ENCODE measurements at places on chromosomes 5 and 9.

GRCh38 chr5:100772548-100772947, 130.5 kb downstream of the ST8SIA4 start:
- no peak for DNase-seq

GRCh38 chr9:12698986-12699385, 5.8 kb downstream of the TYRP1 start:
- DNase-seq, result no peak

DNA sequence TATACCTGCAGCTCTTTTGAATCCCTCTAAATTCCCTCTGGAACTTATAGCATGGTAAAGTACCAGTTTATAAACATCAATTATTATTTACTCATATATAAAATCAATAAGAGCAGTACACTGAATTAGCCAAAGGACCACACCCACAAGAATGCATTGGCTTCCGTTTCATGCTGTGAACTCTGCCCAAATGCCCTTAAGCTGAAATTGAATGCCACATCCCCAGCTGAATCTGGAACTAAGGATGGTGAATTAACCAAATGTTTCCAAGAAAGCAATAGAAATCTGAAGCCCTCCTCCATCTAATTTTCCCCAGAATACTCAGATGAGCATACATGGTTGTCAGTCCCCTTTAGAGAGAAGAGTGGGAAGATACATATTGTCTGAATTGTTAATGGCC, 436.4 kb upstream of the FTMT start:
- DNase-seq, result no peak

- DNase-seq, result no peak
Observed at GRCh38 chr5:142901476-142902185, 131.5 kb downstream of the ARHGAP26 start.

DNA sequence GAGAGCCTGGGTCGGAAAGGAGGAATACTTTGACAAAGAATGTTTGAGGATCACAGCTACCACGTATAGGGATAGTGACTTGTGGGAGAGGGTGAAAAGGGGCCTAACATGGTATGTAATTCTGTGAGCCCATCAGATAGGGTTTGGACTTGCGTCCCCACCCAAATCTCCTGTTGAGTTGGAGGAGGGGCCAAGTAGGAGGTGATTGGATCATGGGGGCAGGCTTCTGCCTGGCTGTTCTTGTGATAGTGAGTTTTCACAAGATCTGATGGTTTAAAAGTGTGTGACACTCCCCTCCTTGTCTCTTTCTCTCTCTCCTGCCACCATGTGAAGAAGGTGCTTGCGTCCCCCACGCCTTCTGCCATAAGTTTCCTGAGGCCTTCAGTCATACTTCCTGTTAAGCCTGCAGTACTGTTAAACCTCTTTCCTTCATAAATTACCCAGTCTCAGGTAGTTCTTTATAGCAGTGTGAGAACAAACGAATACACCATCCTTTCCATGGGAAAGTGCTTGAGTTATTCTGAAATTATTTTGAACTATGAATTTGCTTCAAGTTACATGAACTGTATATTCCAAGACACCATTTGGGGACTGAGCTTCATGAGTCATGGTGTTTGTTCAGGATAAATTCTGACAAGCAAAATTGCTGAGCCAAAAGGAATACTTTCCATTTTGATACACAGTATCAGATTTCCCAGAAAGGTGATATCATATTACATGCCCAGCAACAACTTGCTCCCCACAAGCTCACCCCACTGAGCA, 68.8 kb upstream of the SSBP2 start:
- no peak for DNase-seq

- DNase-seq, result no peak
Observed at GRCh38 chr9:4689021-4689420, 9.7 kb downstream of the CDC37L1 start.

- DNase-seq, result no peak
Observed at GRCh38 chr9:131735238-131736128, 4.4 kb downstream of the RAPGEF1 start.

DNA sequence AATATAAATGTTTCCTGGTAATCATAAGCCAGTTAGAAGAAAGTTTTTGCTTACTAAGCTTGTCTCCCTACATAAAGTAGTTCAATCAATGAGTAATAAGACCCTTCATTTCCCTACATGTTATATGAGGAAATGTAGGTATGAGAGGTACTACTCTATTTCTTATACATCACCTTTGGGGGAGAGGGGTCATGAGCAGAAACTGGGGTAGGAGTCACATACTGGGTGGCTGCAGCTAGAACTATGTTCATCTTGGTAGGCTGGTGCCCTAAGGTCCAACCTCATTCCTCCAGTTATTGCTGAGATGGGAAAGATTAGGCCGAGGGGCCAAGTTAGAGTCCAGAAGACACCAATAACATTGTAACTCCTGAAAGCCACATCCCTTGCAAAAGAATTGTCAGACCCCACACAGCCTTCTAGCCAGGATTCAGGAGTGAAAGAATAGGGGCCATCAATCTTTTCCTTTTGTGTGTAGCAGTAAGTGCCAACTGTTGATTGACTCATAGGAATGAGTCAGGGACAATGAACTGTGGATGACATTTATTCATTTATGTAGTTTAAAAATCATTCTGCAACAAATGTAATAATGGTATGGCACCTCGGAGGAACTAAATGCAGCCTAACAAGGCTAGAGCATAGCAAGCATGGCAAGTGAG, 21.6 kb upstream of the SREK1 start:
- no peak for DNase-seq

GRCh38 chr9:114852050-114852594, 46.3 kb upstream of the TNFSF15 start:
- no peak for DNase-seq

- no peak for DNase-seq
Observed at GRCh38 chr5:161273410-161273809, 273.1 kb downstream of the GABRB2 start.

DNA sequence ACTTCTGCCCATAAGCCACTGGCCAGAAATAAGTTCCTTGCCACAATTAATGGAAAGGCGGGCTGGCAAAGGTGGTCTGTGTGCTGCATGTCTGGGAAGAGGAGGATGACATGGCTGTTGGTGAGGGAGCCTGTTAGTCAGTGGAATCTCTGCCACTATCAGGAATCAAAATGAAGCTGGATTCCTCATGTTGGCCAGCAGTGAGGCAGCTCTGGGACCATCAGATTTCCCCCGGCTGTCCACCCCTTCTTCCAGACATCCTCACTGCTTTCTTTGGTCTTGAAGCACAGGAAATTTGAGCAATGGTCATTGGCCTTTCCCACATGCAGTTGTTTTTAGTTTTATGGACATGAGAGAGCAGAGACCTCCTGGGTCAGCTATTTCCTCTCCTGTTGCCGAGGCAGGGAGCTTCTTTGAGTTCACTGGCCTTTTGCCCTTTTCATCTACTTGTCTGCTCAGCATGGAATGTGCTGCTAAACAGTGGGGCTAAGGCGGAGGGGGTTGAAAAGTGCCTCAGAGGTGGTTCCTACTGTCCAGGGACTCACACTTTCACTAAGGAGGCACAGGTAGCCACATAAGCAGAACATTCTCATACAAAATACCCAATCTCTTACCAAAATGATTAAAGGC, 34.8 kb upstream of the NEURL1B start:
- DNase-seq, result no peak

GRCh38 chr9:15936306-15936921, 383.6 kb downstream of the CCDC171 start:
- no peak for DNase-seq

DNA sequence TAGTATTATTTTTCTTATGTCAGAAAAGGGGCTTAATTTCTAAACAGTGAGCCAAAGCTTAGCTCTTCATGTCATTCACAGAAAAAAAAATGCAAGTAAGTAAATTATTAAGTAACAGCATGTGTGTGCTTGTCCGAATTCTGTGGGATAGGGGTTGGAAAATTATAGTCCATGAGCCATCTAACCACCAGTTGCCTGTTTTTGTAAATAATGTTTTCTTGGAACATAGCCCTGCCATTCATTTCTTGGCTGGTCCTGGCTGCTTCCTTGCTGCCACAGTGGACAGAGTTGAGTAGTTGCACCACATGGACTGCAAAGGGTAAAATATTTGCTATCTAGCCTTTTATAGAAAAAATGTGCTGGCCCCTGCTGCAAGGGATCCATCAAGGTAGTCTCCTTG, 513.7 kb upstream of the WWC1 start:
- DNase-seq, result no peak

GRCh38 chr9:116087751-116088194, 65.8 kb upstream of the PAPPA start:
- DNase-seq, result no peak

DNA sequence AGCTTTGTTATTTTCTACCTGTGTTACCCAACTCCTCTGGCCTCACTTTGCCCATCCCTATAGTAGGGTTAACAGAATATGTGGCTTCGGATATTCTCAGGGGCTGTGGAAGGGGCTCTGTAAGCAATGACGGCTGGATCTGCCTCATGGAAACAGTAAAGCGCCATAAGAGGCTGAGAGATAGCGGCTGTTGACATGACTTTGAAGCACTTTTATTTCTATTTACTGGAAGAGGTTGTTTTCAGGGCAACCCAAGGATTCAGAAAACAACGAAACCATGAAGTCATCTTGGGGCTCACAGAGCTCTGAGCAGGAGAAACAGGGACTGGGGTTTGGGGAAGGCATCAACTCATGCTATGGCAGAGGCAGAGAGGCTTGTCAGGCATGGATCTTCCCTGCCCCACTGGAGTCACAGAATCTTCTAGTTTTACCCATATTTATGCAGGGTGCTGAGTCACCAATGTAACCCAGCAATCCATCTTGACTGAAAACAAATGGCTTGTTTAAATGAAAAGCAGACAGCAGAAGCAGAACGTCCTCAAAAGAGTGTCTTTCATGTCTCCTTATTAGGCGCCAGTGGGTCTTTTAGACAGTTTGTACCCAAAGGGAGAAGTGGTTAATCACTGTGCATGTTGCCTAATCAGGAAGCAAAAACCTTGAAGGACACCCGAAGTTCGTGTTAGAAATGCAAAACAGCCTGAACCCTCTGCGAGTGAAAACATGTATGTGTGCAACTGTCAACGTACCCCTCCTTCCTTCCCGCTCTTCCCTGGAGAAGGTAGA, 113.0 kb downstream of the COL23A1 start:
- DNase-seq, result no peak

DNA sequence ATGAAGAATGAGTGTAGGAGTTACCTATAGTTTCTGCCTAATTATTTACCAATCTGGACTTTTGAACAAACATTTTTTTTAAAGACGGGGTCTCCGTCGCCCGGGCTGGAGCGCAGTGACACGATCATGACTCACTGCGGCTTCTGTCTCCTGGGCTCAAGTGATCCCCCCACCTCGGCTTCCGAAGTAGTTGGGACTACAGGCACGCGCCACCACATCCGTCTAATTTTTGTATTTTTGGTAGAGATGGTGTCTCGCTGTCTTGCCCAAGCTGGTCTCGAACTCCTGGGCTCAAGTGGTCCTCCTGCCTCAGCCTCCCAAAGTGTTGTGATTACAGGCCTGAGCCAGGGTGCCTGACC, 1.5 kb downstream of the CTNNA1 start:
- DNase-seq, result no peak

DNA sequence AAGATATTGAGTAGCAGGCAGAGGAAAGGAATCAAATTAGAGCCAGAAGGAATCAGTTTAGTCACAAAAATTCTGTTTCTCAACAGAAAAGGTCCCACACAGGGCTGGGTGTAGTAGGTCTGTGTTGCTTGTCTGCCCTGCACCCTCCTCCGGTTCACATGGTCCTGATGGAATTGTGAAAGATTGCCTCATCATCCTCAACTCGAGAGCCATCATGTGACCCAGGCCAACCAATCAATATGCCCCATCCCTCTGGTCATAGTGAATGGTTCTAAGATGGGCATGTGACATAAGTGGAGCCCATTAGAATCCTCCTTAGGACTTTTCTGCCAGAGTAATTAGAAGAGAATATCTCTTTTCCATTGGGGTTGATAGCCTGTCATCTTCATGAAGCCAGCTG, 56.7 kb upstream of the RAD23B start:
- DNase-seq, result no peak

DNA sequence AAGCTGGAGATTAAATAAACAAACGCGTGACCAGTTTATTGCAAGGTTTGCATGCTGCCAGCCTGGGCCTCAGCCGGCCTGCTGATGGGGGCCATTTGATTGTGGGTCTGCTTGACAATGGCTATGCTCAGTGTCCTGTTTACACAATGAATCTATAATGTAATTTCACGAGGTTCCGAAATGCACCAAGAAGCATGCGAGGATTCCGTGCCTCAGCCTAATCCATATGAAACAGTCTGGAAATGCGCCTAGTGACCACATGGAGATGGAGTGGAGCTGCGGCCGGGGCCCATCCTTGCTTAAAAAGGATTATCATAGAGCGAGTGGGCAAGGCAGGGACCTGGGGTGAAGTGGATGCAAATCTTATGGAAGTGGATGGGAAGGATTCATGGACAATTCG, 382.4 kb downstream of the CDK5RAP2 start:
- no peak for DNase-seq

- no peak for DNase-seq
Observed at GRCh38 chr9:121598965-121599871, 52.2 kb upstream of the DAB2IP start.

DNA sequence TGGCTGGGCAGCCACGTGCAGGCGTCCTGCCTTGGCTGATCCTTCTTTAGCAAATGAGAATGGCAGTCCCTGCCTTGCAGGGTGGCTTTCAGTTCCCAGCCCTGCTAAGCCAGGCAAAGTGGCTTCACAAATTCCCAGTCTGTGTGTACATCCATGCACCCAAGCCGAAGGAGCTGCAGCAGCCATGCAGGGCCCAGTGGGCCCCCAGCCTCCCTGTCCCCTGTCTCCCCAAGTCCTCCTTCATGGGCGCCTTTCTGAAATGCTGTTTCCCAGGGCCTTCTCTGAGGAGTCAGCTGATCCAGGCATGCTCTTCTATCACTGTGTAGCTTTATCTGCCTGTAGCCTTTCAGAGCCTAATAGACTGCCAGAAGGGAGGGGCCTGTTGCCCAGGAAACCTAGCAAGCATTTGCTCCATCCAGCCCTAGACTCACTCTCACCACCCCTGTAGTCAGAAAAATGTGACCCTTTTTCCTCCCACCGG, 47.4 kb upstream of the SHC3 start:
- no peak for DNase-seq

- DNase-seq, result no peak
Observed at GRCh38 chr9:98860871-98861293, 53.4 kb downstream of the GALNT12 start.

- DNase-seq, result no peak
Observed at GRCh38 chr5:172076761-172077244, 70.4 kb upstream of the FBXW11 start.

DNA sequence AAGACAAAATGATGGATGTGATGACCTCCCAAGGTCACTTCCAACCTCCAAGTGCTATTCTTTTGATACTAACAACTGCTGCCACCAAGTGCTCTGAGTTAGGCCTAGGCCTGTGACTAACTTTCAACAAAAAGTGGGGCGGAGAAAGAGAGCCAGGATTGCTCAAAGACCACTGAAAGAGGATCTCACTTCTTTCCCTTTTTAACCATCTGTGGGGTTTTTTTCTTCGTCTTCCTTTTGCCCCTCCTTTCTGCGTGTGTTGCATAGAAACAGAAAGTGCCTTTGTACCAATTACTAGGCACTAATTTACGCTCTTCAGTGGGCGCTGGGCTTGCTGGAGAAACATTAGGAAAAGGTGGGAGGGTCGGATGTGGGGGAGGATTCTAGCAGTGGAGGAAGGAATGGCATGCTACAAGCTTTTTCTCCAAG, 8.0 kb downstream of the KLF9 start:
- DNase-seq, result no peak
